Central memory CD8-positive, alpha-beta T cell (primary cell): ENCODE measurements at places on chromosomes 3 and 15.

DNA sequence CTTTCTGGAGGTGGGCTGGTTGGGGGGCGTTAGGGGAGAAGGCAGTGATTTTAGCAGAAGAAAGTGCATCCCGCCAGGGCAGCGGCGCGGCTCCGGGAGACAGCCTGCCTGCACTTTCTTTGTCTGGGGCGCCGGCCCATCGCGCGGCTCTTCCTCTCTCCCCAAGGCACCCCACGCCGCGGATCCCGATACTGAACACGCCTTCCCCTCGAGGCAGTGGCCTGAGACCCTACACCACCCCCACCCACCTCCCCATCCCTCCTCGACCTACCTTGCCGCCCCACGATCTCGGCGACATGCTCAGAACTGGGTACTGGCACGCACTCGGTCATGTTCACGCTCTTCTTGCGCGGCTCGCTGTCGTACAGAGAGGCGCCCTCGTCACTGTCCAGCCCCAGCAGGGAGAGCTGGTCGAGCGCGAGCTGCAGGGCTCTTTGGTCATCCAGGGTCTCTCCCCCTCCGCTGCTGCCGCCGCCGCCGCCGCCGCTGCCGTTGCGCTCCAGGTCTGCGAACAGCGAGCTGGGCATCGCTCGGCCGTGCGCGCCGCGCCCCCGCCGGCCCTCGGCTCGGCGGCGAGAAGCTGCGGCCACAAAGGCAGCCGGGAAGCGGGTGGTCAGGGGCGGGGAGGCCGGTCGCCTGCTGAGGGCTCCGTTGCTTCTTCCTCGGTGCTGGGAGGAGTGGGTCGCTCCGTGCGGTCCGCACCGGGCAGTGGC is 483 bp downstream of the MEX3B start:
- no peak for DNase-seq
- peaks cover 24% of the 10 kb centered on the region for H3K27me3 ChIP-seq
- H3K36me3 ChIP-seq = peaks cover 5% of the 10 kb centered on the region
- H3K4me3 ChIP-seq = peak overlapping the region; percentile 84

GRCh38 chr15:45234562-45235235 is 17.3 kb upstream of the SLC28A2 start:
- H3K27ac ChIP-seq = no peak overlapping the region
- no peak overlapping the region for H3K4me3 ChIP-seq
- no peaks in the 10 kb centered on the region for H3K36me3 ChIP-seq

DNA sequence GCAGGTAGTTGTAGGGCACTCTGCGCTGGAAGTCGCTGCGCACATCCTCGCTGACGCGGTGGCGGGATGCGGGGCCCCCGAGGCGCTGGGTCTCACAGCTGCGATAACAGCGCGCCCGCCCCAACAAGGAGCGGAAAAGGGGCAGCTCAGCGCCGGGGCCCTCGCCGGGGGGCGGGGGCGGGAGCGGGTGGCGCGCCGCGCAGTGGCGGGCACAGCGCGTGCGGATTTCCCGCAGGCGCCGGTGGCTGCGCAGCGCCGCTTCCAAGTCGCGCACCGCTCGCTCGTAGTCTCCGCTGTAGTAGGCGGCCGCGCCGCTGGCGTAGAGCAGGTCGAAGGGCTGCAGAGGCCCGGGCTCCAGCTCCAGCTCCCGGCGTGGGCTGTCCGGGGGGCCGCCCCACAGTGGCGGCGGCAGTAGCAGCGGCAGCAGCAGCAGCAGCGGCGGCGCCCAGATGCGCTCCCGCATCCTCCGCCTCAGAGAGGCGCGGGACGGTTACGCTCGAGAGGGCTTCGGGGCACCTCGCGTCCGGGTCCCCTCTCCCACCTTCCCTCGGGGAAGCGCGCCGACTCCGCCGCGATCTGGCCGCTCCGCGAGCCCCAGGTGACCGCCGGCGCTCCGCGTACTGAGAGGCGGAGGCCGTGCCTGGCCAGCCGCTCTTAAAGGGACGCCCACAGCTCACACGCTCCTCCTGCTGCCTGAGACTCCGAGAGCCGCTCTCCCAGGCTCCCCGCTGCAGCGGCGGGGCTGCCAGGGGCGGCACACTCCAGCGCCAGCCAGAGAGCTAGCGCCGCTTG is at the start of gene P3H2:
Gene P3H2, minus strand, starts transcription at position 629 of the 792 bp plus-strand sequence. Its CDS starts 166 bp downstream, at position 463.
- no peak within 1 kb of the TSS for H3K27ac ChIP-seq
- peaks cover 9% of the 10 kb centered on the region for H3K4me1 ChIP-seq
- no peak for DNase-seq
- peaks cover 4% of the 10 kb centered on the region for H3K36me3 ChIP-seq
- H3K4me3 ChIP-seq = peak within 1 kb of the TSS; percentile 49

DNA sequence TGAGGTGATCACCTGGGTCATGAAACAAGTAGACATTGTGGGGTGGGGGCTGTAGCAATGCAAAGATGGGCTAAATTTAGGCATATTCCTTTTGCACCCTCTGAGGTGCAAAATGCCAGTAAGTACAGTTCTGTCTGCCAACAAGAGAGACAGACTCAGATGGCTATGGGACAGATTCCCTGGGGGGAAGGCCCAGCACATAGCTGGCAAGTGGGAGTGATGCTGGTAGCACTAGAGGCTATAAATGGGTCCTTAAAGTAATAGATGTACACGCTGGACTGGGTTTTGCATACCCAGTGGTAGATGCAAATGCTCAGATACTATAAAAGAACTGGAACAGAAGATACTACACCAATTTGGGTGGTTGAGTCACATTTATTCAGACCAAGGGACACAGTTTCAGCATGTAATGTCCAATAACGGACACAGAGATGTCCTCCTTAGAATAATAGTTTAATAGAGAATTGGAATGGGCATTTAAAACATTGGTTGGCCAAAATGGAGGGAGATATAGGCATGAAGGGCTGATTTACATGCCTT is 67.4 kb upstream of the RNU6-1 start:
- H3K4me3 ChIP-seq = no peak overlapping the region
- peaks cover 37% of the 10 kb centered on the region for H3K27me3 ChIP-seq
- H3K36me3 ChIP-seq = no peaks in the 10 kb centered on the region
- no peak for DNase-seq
- no peaks in the 10 kb centered on the region for H3K4me1 ChIP-seq
- H3K27ac ChIP-seq = no peak overlapping the region

GRCh38 chr15:63892794-63893441 is 59.2 kb upstream of the HERC1 start:
- H3K27me3 ChIP-seq = no peaks in the 10 kb centered on the region
- H3K4me3 ChIP-seq = peak overlapping the region; percentile 29
- H3K4me1 ChIP-seq = peaks cover 68% of the 10 kb centered on the region
- peaks cover 4% of the 10 kb centered on the region for H3K36me3 ChIP-seq
- peak; percentile 57 for DNase-seq

- no peak overlapping the region for H3K4me3 ChIP-seq
- DNase-seq = no peak
- no peaks in the 10 kb centered on the region for H3K27me3 ChIP-seq
- H3K4me1 ChIP-seq = peaks cover 4% of the 10 kb centered on the region
- H3K27ac ChIP-seq = no peak overlapping the region
Measured at GRCh38 chr3:23991683-23992628, 46.9 kb downstream of the NR1D2 start.

DNA sequence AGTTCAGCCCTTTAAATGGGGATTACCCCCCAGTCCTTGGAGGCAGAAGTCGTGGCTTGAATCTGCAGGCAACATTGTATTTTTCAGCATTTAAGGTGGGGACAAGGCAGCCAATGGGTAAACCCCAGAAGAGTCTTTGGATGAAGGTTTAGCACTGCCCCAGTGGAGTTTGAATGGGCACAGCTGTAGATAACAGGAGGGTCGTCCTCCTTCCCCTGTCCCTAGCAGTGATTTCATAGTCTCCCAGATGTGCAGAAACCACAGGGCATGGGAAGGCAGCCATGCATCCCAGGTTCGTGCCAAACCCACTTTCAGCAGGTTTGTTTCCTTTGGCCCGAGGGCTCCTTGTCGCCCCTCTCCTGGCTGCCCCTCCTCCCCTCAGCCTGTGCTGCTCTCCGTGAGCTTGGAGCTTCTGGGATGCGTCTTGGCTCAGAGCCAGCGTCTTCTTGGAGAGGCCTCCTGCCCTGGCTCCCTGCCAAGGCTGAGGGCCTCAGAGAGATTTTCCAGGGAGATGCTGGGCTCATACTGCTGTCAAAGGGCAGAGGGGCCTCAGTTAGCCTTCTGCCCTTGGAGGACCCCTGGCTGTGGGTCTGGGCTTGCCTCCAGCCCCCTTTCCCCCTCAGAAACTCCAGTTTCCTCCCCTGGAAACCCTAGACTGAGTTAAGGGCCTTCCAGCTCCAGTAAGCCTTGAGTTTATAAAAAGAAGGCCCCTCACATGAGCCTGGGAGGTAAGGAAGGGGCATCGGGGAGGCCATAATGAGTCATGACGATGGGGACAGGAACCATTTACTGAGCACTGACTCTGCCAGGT is 48.9 kb upstream of the POLG start:
- no peak overlapping the region for H3K4me3 ChIP-seq
- no peaks in the 10 kb centered on the region for H3K4me1 ChIP-seq
- no peak overlapping the region for H3K27ac ChIP-seq
- peaks cover 29% of the 10 kb centered on the region for H3K27me3 ChIP-seq
- H3K36me3 ChIP-seq = peaks cover 4% of the 10 kb centered on the region

- H3K27me3 ChIP-seq = peaks cover 27% of the 10 kb centered on the region
- no peak overlapping the region for H3K4me3 ChIP-seq
- no peak overlapping the region for H3K27ac ChIP-seq
- H3K36me3 ChIP-seq = no peaks in the 10 kb centered on the region
Measured at GRCh38 chr3:66557170-66557569, 56.3 kb upstream of the LRIG1 start.

DNA sequence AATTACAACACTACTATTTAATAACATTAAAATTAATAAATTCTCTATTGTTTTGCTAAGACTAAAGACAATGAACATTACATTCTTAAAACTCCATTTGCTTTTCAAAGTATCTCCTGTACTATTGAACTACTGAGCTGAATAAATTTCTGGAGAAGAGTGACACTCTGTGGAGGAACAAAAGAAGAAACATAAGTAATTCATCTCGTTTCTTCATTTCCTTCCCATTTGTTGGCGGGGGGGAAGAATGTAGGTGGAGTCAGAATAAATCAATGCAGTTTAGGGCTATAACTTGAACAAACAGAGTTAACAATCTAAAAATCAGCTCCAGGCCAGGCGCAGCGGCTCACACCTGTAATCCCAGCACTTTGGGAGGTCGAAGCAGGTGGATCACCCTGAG is 32.7 kb downstream of the EFHB start:
- no peak overlapping the region for H3K4me3 ChIP-seq
- H3K27ac ChIP-seq = no peak overlapping the region
- no peaks in the 10 kb centered on the region for H3K36me3 ChIP-seq
- no peak for DNase-seq
- H3K4me1 ChIP-seq = no peaks in the 10 kb centered on the region
- no peaks in the 10 kb centered on the region for H3K27me3 ChIP-seq

- H3K4me1 ChIP-seq = no peaks in the 10 kb centered on the region
- H3K27me3 ChIP-seq = peaks cover 11% of the 10 kb centered on the region
- DNase-seq = no peak
- no peak overlapping the region for H3K27ac ChIP-seq
- no peak overlapping the region for H3K4me3 ChIP-seq
Measured at GRCh38 chr3:24830230-24831152, 335.8 kb upstream of the THRB start.

DNA sequence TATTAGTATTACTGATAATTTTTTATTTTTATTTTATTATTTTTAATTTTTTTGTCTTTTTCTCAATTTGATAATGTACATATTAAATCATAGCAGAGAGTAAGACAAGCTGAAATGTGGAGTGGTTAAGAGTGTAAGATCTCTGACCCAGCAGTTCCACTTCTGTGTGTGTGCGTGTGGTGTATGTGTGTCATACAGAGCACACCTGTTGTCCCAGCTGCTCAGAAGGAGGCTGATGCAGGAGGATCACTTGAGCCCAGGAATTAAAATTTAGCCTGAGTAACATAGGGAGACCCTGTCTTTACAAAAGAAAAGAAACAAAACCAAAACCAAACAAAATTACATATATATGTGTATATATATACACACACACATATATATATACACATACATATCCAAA is 1.4 kb upstream of the CIDEC start:
- no peak overlapping the region for H3K4me3 ChIP-seq
- H3K27ac ChIP-seq = no peak overlapping the region
- no peaks in the 10 kb centered on the region for H3K36me3 ChIP-seq
- DNase-seq = no peak
- H3K4me1 ChIP-seq = no peaks in the 10 kb centered on the region

DNA sequence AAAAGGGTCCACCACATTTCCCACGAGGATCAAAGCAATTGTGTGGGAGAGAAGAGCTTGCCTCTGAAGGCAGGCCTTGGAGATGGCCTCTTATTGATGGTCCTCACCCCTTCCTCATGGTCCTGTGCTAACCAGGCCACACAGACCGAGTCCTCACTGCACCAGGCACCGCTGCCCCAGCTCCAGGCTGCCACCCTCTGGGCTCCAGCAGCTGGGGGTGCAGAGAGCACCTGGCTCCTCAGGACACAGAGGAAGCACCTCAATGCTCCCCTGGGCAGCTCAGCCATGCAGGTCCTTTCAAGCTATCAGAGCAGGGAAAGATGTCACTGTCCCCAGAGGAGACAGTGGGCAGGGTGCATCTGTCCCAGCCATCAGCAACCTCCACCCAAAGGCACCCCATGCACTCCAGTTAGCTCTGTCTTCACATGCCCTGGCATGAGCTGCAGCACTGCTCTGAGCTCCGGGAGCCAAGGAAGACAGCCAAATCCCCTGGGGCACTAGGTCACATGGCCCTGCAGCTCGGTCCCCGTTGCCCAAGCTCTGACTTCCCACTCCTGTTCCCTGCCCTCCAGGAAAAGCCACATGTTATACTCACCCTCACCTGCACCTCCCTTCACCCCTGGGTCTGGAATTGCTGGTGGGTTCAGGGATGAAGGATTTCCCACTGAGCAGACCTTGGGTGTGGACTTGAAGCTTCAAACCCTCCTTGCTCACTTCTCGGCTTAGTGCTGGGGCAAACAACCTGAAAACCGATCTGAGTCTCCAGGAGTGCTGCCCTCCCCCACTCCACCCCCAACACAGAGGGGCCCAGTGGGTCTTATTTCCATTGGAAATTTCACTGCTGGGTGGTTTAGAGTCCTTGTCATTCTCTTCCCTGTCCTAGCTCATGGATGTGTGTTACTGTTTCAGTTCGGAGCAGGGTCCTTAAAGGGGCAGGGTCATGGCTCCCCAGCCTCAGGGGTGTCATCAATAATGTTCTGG is 32.6 kb downstream of the ALS2CL start:
- H3K36me3 ChIP-seq = no peaks in the 10 kb centered on the region
- no peaks in the 10 kb centered on the region for H3K4me1 ChIP-seq
- no peak for DNase-seq
- no peak overlapping the region for H3K4me3 ChIP-seq
- peaks cover 13% of the 10 kb centered on the region for H3K27me3 ChIP-seq

GRCh38 chr3:123042413-123042812 is 14.8 kb upstream of the SEMA5B start:
- H3K4me1 ChIP-seq = no peaks in the 10 kb centered on the region
- H3K27ac ChIP-seq = no peak overlapping the region
- no peaks in the 10 kb centered on the region for H3K36me3 ChIP-seq
- no peak for DNase-seq

GRCh38 chr3:133487920-133488540 is 85.5 kb upstream of the CDV3 start:
- no peaks in the 10 kb centered on the region for H3K27me3 ChIP-seq
- H3K4me1 ChIP-seq = peaks cover 16% of the 10 kb centered on the region
- DNase-seq = peak; percentile 21
- no peaks in the 10 kb centered on the region for H3K36me3 ChIP-seq
- H3K4me3 ChIP-seq = no peak overlapping the region

- no peak overlapping the region for H3K27ac ChIP-seq
- no peaks in the 10 kb centered on the region for H3K4me1 ChIP-seq
- H3K4me3 ChIP-seq = no peak overlapping the region
- peaks cover 27% of the 10 kb centered on the region for H3K27me3 ChIP-seq
Measured at GRCh38 chr15:84915606-84915958, 31.1 kb downstream of the SLC28A1 start.
